Transverse colon (tissue), 4 donors: ENCODE measurements at places on chromosomes 2 and 18. TPM values are rescaled to one million over a fixed set of nuclear protein-coding genes. Genes with fewer than 3 reads are reported as not detected.

The SKA1 gene
- total RNA-seq, result 0.14 TPM

- DNase-seq, result no peak
Measured at GRCh38 chr2:178767094-178768060, 39.8 kb downstream of the TTN start.

DNA sequence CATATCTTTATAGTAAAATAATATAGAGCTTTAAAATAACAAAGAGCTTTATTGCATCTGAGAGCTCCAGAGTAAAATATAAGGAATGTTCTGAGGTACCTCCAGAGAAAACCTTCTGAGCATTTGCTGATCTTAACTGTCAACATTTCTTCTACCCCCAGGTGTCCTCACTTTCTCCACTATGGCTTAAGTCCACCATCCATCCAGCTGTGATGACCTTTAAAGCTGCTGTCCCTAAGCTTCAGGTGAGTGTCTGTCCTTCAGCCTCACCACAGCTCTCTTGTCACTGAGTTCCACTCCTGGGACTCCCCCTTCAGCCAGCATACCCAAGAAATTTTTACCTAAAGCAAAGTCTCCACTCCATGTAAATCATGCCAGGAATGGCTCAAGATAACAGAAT, 137.9 kb downstream of the MYO5B start:
- DNase-seq, result no peak

GRCh38 chr2:74146929-74147726, 584 bp downstream of the BOLA3 start:
- no peak for DNase-seq

DNA sequence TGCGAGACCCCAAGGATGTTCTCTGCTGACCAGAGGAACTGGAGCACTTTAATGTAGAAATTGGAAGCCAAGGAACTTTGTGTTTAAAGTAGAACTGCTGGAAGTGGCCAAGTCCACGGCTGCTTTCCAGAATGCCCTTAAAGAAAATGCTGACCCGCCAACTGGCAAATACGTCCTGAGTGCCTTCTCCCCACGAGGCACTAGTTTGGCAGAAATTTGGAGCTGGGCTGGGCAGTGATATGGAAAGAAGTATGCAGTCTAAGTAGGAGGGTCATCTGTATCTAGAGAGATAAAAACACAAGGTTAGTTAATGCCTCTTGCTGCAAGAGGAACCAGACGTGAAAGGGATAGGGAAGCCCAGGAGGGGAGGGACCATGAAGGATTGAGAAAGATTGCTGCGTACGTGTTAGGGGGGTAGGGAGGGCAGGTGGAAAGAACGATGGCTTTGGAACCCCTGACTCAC, 59.3 kb upstream of the RFX8 start:
- DNase-seq, result no peak

DNA sequence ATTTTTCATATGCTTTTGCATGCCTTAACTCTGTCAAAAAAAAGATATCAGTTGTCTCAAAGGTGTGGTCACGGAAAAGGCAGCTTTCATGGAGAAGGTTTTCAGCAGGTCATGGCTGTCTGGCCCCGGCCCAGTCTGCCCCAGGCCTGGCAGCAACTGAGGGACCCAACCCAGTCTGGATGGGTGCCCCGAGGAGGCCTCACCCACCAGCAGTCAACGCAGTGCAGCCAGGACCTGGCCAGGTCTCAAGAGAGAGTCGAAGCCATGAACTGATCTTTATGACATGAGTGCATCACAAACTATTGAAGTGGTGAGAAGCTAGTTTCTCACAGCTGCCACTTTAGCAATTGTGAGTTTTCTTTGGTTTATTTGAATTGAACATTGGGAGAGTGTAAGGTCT, 7.9 kb downstream of the TUBB6 start:
- no peak for DNase-seq

The UGT1A10 gene
- 54.2 TPM for total RNA-seq
